Activated T-cell treated with anti-CD3 and anti-CD28 coated beads, Interleukin-2, amount 50 U/mL, for 72 hours (primary cell): ENCODE measurements at places on chromosomes 2 and 18. TPM values are rescaled to one million over a fixed set of nuclear protein-coding genes. Genes with fewer than 3 reads are reported as not detected.
A peak's percentile ranks its signal among the peaks of the same experiment; 100 is the strongest.

- peak; percentile 38 for DNase-seq
- H3K27ac ChIP-seq = peak overlapping the region; percentile 79
- no peaks in the 10 kb centered on the region for H3K27me3 ChIP-seq
- H3K4me3 ChIP-seq = peak overlapping the region; percentile 72
Measured at GRCh38 chr2:69933839-69934613, 19.1 kb downstream of the MXD1 start.

DNA sequence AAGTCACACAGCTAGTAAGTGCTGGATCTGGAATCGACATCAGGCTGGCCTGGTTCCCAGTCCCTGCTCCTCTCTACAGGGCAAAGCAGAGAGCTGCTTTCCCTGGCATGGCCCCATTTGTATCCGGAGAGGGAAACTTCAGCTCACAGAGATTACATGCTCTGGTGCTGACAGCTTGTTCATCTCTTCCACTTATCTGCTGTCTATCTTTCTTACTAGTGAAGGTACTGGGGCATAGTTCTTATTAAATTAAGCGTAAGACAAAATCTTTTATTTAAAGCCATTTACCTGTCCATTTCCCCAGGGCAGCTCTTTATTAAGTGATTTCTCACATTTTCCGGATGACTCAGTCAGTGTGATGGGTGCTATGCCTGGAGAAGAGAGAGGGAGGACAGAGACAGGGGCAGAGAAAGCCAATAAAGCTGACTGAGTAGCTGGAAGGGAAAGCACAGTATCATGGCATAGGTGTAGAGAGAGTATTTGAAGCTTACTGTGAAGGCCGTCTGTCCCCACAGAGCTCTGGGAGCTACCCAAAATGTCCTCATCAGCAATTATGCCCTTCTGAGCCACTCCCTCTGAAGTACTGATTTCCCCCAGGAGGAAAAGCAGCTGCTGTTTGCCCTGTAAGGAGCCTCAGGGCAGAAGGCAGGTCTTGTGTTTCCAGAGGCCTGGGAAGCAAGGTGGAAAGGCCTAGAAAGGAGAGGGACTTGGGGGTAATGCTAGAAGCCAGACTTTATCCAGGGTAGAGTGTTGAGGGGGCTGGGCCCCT, 44.1 kb upstream of the EPAS1 start:
- DNase-seq = no peak
- no peaks in the 10 kb centered on the region for H3K4me1 ChIP-seq
- no peak overlapping the region for H3K27ac ChIP-seq
- no peak overlapping the region for H3K4me3 ChIP-seq
- H3K27me3 ChIP-seq = peaks cover 9% of the 10 kb centered on the region
- H3K36me3 ChIP-seq = no peaks in the 10 kb centered on the region

DNA sequence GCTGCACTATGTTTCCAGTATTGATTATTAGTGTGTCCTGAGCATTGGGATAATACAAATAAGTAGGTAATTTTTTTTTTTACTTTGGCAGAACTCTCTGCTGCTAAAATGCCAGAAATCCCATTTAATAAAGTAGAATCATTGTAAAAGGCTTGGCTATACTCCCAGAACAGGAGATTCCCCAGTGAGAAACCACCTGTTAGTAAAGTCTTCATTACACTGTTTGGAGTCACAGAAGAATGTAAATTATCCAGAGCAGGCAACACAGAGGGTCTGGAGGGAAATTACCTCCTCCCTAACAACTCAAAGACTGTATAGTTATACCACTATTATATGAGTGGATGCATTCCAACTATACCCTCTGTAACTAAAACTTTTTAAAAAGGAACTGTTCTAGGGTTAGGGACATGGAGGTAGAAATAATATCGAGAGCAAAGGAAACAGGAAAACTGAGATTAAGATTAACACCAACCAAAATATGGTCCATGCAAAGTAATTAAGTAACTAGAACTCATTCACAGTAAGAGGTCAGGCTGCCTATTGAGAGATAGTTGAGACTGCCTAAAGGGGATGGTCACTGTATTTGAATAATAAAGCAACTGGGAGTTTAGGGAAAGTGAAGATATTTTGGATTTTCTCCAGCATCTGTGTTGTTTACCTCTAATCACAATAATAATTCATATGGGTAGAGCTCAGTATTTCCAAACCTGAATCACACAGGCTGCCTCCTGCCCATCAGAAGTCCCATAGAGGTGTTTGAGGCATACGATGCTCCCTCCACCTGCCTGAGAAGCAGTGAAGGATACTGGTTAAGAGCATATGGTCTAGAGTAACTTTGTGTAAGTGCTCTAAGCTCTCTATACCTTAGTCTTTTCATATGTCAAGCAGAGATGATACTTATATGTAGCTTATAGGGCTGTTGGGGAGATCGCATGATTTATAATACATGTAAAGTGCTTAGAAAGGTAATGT, 34.4 kb downstream of the MAP2 start:
- no peak overlapping the region for H3K4me3 ChIP-seq
- DNase-seq = no peak
- no peak overlapping the region for H3K27ac ChIP-seq
- no peaks in the 10 kb centered on the region for H3K27me3 ChIP-seq
- no peaks in the 10 kb centered on the region for H3K4me1 ChIP-seq

DNA sequence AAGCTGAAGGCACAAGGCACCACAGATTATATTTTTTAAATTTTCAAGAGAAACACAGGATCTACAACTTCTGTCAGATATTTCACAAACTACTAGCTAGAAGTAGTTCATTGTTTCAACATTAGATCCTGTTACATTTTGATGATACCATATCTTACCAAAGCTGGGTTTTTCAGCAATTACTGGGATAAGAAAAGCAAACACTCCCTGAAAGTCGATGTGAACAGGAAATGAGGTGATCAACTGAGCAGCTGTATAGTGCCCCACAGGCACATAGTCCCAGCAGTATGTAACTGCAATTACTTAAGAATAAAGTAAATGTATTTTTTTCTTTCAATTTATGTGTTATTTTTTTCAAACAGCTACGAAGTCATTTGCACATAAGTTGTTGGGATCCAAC, 103.5 kb downstream of the DNER start:
- H3K4me1 ChIP-seq = no peaks in the 10 kb centered on the region
- H3K36me3 ChIP-seq = no peaks in the 10 kb centered on the region
- no peaks in the 10 kb centered on the region for H3K27me3 ChIP-seq
- H3K27ac ChIP-seq = no peak overlapping the region
- DNase-seq = no peak

Gene SPHKAP
- total RNA-seq = not detected

Gene MRPL44
- total RNA-seq = 34.0 TPM
